Stimulated activated CD8-positive, alpha-beta memory T cell treated with anti-CD3 and anti-CD28 coated beads, Interleukin-4, amount 100 ng/mL, for 1 hour (primary cell): ENCODE measurements at places on chromosomes 1 and 21.

DNA sequence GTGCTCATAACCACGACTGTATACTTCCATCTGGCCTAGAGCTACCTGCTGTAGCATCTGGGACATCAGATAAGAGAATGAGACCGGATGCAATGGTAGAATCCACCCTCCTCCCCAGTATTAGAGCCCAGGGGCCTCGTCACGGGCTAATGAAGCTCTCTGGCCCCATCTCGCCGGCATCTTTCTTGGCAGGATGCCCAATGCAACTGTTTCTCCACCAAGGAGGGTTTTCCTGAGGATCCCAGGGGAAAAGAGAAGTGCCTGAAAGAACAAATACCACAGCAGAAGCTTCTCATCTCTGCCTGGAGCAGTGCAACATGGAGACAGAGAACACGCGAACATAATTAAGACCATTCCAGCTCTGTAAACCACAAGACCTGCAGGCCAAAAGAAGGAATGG lies 80.0 kb downstream of the VWA5B1 start:
- DNase-seq, result no peak

DNA sequence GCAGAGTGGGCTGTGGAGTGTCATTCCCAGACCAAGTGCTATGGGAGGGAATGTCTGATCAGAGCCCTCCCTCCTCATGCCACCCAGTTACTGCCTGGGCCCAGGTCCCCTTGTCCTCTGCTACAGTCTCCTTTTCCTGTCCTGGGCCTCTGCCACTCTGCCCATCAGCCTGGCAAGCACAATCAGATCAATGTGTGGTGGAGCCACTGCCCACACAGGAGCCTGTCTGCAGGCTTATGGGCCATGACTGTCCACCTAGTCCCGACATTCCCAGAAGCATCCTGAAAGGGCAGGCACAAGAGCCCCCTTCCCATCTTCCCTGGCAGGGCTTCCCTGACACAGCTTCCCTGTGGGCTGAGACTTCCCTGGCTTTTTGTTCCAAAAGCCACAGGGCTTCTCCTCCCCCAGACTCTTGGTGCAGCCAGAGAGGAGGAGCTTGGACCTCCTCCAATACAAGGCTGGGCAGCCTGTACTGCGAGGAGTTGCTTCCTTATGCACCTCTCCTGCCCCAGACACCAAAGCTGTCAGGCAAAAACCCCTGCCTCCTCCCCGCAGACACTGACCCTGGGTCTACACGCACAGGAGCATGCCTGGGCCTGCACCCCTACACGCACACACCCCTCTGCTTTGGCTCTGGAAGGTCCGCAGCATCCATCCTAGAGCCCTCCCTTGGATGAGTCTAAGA lies 29.2 kb upstream of the CNTN2 start:
- DNase-seq, result no peak

DNA sequence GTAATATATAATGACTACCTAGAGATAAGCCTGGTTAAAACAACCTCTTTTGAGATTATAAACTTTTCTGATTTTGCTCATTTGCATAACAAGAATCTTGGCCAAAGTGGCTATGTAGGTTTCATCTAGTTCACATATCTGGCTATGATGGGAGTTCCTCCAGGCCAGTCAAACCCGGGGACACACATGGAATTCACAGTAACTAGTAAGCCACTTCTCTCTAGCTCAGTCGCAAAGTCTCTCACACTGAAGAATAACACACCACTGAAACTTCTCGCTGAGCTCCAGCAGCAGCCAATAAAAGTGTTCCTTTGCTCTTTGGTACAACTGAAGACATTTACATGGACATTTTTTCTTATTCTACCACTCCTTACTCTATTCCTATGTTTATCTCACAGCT lies 36.0 kb upstream of the GRIK1 start:
- DNase-seq, result no peak

DNA sequence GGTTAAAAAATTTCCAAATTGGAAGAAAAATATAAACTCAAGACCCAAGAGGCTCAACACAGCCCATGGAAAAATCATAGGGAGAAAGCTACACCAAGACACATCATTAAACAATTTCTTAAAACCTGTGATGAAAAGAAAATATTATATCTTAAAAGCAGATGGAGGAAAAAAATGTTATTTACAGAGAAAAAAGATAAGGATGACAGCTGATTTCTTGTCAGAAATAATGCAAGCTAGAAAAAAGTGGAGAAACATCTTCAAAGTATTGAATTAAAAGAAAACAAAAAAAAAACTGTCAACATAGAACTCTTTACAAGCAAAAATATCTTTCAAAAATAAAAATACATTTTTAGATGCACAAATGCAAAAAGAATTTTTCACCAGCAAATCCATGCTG lies 930.5 kb downstream of the ADGRL2 start:
- no peak for DNase-seq

GRCh38 chr1:179786815-179787685 lies 44.0 kb downstream of the FAM163A start:
- DNase-seq, result no peak

GRCh38 chr1:241962153-241962552 lies 4.6 kb downstream of the BECN2 start:
- no peak for DNase-seq

GRCh38 chr1:216710055-216710454 lies 13.2 kb downstream of the ESRRG start:
- no peak for DNase-seq

DNA sequence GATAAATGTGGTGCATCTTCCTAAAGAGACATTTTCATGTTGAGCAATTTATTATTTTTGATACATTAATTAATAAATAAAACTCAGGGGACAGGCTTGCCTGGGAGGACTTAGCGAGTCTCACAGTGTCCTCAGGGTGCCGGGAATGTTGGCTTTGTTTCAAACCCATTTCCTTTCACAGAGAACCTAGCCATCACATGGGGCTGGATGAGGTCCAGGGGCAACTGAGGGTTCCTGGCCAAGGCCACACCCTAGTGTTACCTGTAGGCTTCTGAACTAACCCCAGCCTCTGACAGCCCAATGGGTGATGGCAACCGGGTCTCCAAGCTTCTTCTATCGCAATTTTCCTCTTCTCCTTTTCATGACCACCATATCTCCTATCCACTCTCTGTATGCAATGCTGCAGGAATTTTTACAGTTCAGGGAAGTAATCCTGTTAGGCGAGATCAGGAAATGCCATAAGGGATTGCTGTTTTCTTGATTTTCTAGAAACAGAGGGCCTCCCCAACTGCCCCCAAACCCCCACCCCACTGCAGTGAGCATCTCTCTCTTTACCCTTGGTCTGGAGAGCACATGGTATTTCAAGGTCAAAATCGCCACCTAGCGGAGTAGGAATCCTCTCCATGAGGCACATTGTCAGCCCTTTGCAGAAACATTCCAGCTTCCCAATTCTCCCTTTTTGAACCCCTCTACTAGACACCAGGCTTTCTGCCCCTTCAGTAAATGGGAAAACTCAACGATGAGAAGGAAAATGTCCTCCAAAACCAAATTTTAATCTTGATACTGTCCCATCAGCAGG lies 22.1 kb upstream of the SMYD3 start:
- DNase-seq, result no peak

DNA sequence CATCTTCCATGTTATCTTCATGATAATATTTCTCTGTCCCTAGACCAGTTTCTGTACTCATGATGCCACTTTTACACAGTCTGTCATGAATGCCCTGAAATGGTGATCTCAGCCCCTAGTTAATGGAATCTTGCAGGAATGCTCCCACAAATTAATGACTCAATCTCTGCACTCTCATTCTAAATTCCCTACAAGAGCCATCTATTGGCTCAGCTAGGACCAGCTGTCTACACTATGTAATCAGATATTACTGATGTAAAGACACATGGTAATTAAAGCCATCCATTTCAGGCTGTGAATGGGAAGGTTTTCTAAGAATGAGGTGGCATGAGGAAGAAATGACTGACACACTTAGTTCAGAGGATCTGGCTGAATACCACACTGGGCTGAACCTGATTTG lies 199.1 kb upstream of the KCND3 start:
- DNase-seq, result no peak

DNA sequence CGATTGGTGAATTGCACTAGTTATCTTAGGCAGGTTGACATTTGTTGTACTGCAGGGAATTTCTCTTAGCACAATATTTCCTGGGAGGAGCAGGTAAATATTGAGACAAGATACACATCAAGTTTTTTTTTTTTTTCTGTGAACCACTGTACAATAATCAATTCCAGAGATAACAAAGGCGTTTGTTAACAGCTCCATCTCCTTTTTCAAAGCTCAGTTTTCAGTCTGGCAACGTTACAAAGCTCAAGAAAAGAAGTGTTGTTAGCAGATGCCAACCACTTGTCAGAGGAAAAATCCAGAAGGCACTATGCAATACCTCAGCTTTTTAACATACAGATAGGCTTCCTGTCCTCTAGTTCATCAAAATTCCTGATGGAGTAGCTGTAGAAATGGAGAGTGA lies 40.9 kb upstream of the DAB1 start:
- DNase-seq, result no peak

DNA sequence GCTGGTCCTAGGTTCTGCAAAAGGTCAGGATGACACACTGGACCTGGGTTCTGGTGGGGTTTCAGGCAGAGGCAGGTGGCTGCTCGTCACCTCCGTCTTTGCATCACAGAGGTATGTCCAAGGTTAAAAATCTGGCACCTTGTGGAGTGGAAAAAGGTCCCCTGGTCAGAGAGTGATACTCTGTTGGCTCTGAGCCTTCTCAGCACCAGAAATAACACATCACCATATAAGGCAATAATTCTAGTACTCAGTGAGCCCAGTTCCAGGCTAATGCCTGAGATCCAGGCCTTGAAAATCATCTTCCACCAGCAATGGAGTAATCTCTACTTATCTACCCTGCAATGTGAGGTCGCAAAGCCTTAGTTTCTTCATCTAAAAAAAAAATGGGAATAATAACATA lies 127.3 kb upstream of the C8B start:
- DNase-seq, result no peak

GRCh38 chr1:172670791-172671190 lies 11.9 kb downstream of the FASLG start:
- no peak for DNase-seq

GRCh38 chr1:87134061-87134460 lies 194.6 kb upstream of the LMO4 start:
- no peak for DNase-seq

GRCh38 chr1:22334860-22335550 lies 116.6 kb upstream of the ZBTB40 start:
- no peak for DNase-seq

DNA sequence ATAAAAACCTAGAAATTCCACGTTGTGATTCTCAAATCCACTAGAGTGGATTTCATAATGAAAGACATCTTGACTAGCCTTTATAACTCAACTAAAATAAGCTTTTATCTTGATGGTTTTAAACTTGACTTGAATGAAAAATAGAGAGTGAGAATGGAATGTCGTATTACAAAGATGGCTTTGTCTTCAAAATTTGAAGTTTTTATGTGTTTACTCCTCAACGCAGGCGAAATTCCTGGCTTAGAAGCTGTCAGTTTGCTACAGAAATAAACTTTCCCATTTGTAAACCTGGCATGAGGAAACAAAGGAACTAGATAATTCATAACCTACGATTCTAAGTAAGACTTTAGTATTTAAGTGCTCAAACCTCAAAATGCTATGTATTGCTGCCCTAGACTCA lies 90.0 kb upstream of the KRTAP19-8 start:
- DNase-seq, result no peak

DNA sequence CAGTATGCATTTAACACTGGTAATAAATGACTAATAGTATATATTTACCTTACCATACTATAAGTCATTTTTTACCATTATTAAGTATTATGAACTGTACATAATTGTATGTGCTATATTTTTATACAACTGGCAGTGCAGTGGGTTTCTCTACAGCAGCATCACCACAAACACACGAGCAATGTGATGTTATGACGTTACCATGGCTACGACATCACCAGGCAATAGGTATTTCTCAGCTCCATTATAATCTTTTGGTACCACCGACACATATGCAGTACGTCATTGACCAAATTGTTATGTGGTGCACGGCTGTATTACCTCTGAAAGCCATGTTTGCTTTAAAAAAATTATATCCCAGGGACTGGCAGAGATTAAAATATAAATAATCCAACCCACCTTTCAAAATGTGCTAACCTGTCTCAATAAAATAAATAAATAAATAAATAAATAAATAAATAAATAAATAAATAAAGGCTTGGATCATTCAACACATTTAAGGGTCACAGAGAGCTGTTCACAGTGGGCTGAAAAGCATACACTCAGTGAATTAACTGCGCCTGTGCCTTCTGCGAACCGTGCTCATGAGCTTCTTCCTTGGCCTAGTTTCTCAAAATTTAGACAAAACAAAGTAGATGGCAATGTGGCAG lies 121.4 kb upstream of the SLC35F3 start:
- no peak for DNase-seq

DNA sequence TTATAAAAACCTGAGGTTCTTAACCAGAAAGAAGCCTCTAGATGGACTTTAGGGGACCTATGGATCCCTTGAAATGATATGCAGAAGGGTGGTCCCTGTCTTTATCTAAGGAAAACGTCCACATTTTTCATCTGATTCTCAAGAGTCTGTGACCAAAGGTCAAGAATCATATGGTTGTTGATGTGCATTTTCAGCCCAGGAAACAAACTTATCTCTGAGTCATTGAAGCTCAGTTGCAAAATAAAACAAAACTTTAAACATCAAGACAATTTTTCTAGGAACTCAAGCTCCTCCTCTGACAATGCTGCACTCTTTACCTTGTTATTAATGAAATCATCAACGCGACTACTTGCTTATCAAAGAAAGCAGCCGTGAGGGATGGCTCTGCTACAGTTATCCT lies 83.3 kb downstream of the TIAM1 start:
- DNase-seq, result no peak

- DNase-seq, result no peak
Measured at GRCh38 chr1:211676761-211677160, 1.3 kb upstream of the NEK2 start.

GRCh38 chr1:220879076-220879508 lies at the start of gene HLX:
HLX (plus strand) TSS chr1:220879443; CDS start chr1:220879858, 415 bp downstream.
- no peak for DNase-seq
